ENCODE measurements at places on chromosomes 4 and X. TPM values are rescaled to one million over a fixed set of nuclear protein-coding genes. Genes with fewer than 3 reads are reported as not detected.

Gene ART3
- total RNA-seq = not detected

GRCh38 chr4:151573474-151573873 lies 164.5 kb downstream of the FHIP1A start:
- DNase-seq = no peak

Gene RTL3
- not detected for total RNA-seq

DNA sequence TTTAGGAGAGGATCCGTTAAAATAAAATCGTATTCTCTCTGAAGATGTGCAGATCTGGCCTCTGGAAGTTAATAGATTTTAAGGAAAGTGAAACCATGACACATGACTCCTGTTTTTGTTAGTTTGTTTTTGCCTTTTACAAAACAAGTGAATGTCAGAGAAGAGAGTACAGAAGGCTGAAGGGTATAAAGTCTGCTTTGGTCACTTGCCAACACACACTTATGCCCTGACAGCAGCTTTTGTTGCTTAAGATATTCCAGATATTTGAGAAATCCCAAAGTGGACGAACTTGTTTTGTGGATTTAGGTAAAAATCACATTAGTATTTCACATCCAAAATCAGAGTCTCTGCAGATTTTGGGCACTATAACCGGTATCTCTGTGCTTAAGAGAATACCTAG lies 192.4 kb upstream of the RASGEF1B start:
- no peak for DNase-seq

GRCh38 chr4:133355633-133356032 lies 206.5 kb downstream of the PCDH10 start:
- DNase-seq = no peak

DNA sequence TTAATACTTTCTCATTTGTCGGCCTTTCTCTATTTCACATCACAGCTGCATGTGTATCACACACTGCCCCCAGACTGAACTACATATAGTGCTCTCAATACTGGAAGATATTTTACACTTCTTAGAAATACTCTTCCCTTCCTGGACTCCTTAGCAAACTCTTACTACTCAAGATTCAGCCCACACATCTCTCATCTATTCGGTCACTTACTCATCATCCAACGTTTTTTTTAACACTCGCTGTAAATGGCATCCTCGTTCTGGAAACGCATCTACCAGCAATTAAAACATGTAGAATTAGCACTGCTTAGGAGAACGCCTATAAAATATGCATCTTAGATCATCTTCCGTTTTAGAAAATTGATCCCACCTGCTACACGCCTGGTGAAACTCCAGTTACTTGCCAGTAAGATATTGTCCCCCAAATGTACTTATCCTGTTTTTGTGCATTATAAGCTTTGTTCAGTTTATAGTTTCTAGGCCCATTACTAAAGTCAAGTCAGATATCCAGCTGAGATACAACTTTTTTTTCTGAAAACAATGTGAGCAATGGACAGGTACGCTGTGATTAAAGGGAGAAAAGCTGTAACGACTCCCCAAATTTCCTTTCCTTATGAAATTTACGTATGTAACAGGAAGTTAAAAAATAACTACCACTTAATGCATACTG lies 1.0 kb downstream of the LRP2BP start:
- DNase-seq = no peak

DNA sequence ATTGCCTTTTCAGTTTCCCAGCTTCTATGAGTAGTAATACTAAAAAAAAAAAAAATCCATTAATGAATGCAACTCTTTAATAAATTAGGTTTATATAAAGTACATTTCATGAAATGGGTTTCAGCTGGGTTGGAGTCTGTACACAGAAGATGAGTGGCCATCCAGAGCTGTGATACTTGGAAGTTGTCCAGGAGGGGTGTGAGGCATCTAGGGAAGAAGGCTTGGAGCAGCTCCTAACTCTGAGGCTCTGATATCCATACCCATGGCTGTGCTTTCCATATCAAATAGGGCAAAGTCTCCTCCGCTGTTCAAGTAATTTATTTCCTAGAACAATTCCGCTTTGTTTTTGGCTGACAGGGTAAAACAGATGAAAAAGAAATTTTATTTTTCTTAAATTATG lies 423.3 kb upstream of the TENM3 start:
- no peak for DNase-seq

- DNase-seq = no peak
Observed at GRCh38 chr4:140691369-140691768, 64.8 kb downstream of the TBC1D9 start.

DNA sequence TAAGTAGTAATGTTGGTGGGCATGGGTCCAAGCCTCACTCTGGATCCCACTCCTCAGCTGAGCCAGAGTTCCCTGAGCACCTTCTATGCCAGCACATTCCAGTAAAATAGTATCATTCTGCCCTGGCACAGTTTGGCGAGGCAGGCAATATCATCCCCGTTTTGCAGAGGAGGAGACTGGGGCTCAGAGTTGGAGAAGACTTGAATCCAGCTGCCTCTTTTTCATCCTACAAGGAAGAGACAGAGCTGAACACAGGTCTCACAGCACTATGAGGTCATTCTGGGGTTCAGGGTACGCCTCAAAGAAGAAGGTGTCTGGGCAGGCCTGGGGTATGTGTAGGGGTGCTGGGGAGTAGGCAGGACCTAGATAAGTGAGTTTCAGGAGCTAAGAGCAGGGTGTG lies 103.9 kb upstream of the STX18 start:
- DNase-seq = no peak

DNA sequence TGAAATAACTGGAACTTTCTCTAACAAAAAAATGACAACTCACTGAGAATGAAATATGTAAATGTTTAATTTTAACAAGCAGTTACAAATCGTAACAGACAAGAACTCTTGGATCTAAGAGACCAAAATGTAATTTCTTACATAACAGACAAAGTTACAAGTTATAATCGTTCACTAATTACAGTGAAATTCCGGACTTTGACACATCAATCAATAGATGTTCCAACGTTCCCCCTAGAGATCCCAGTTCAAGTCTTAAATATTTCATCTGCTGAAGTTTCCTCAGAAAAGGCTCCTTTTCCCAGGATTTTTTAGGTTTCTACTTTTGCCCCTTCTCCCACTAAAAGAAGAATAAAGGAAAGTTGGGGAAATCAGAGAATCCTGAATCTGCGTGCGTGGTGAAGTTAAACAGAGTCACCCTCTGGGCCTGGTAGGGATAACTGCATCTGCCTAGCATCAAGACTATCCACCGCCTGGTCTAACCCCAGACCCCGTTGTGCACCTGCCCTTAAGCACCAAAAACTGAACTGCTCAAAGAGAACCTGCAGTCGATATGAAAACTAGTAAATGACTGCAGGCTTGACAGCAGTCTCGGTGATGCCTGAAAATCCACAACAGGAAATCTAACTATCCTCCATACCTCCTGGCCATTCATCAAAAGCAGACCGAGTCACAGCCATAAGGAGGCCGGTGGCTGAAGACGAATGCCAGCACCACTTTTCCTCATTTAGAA lies 2.3 kb downstream of the IRF2 start:
- no peak for DNase-seq

Data from CD4-positive, CD25-positive, alpha-beta regulatory T cell (primary cell).